CD4-positive, alpha-beta T cell treated with Interleukin-6 at 100 ng/mL for 8 hours (primary cell): ENCODE measurements at places on chromosomes 5 and 9.

DNA sequence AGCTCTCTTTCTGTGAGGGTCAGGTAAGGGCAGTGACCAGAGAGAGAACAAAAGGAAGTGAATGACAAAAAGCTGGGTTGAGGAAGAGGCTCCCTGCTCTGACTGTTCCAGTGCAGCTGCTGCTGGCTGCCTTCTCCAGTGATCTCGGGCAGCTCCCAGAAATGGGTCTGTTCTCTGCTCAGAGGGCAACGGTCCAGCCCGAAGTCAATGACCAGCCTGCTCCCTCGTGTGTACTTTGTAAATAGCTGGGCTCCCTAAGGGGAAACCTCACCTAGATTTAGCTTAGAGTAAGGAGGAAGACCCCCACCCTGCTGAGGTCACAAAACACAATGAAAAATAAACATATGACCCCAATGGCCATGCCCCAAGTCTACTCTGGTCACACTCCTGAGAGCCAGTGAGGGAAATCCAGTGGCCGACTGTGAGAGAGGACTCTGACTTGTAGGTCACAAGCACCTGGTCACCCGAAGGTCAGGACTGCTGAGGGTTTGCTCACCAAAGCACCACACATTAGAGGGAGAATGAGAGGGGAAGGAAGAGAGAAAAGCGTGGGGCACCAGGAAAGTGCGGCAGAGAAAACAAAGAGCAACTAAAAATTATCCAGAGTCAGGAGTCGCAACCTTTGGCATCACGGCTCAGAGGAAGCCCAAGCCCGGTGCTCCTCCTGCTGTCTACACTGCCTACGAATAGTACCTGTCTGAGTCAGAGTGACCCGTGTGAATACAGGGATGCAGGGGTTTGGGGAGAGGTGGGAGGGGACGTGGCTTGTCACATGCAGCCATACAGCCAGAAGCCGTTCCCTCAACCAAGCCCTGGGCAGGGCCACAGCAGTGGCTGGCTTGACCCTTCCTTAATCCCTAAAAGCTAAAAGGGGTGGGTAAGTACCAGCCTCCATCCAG is 19.8 kb downstream of the NIPAL4 start:
- DNase-seq, result no peak

GRCh38 chr5:110439296-110439695 is 287.2 kb downstream of the TMEM232 start:
- DNase-seq, result no peak

DNA sequence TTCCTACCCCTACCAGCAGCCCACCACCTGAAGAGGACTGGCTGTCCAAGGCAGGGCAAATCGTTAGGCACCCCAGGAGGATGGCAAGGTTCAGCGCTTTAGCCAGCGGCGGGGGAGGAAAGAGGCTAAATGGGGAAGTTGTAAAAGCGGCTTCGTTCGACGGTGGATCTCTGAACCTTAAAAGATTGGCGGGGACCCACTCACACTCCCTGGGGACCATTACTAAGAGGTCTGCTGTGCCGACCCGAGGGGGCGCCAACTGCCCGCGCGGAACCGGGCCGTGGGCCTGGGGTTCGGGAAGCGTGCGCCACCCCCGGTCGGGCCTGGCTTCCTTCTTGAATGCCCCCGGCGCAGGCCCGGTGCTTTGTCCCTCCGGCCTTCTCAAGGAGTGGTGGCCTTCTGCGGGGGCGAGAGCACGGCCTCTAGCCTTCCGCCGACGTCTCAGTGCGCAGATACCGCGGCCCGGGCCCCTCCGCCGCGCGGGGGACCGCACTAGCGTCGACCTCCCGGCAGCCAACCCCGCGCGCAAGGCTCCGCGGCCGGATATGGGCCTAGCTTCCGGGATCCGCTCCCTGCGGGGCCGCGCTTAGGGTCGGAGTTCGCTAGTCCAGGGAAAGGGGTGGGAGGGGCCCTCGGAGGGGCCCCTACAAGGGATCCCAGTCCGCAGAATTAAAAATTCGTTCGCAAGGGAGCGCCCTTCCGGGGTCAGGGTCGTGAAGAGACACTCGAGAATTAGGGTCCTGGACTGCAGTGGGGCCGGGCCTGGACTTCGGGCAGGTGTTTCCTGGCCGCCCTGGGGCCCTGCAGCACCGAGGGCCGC is 10.5 kb downstream of the NR2F1-AS1 start:
- DNase-seq, result no peak

DNA sequence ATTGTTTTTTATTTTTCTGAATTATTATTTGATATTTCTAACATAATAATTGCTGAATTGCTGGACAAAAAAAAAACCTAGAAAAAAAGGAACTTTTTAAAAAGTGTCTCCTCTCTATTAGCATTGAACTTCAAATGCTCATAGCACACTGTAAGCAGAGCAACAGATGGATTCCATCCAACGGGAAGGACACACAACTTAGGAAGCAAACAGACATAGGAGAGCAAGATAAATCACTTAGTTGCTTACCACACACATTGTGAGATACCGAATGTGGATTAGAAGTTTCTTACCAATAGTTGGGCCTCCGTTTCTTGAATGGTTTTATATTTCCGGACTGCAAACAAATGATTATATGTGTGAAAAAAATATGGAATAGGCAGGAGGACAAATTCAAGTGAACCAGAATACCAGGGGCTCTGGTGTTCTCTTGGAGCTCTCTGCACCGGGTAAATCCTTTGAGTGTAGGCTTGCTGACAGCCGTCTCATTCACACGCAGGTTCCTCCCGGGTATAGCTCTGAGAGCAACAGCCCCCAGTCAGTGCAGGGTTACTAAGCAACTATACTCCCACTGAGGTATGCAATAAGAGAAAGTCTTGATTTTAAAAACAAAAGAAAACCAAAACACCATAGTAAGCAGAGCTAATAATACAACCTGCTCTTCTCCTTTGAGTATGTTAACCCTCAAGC is 217.6 kb downstream of the TMEM167A start:
- DNase-seq, result no peak

DNA sequence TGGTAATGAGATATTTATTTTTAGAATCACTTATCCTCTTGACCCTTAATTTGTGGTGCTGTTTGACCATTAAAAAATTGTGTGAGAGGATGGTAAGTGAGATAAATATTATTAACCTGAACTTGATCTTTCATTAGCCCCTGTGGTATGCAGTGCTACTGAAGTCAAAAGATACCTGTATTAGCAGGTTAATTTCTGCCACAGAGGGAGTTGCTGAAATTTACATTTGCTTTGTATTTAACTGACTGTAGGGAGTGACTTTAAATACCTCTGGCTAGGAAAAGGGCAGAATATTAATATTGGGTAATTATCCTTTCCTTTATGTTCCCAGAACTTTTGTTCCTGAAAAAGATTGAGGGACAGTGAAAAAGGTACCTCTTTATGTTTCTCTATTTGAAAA is 133.6 kb downstream of the CHSY3 start:
- no peak for DNase-seq

GRCh38 chr5:15234366-15234765 is 265.6 kb upstream of the FBXL7 start:
- no peak for DNase-seq
